ENCODE measurements at places on chromosomes 6 and 20.

GRCh38 chr6:50264995-50265571 is 215.4 kb upstream of the DEFB112 start:
- peak; percentile 59 for DNase-seq

DNA sequence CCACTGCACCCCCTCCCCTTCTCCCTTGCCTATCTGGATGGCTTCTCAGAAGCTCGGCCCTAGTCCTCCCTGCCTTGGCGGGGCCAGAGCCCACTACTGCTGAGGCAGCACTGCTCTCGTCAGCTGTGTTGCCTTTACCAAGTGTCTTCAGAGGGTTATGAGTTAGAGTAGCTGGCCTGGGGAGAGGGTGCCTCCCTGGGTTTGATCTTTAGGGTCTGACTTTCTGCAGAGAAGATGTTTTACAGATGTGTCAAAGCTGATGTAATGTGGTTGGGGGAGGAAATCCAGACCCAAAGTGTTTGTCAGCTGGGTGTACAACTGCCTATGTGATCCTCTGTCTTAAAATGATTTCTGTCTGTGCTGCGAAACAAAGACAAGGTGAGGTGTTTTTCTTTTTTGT is 30.4 kb upstream of the PI16 start:
- DNase-seq: no peak

- DNase-seq: no peak
These were observed 37.6 kb downstream of the CFAP61 start for GRCh38 chr20:20089939-20090338.

- DNase-seq: no peak
These were observed 132.0 kb upstream of the PRDM1 start for GRCh38 chr6:105954148-105954547.

DNA sequence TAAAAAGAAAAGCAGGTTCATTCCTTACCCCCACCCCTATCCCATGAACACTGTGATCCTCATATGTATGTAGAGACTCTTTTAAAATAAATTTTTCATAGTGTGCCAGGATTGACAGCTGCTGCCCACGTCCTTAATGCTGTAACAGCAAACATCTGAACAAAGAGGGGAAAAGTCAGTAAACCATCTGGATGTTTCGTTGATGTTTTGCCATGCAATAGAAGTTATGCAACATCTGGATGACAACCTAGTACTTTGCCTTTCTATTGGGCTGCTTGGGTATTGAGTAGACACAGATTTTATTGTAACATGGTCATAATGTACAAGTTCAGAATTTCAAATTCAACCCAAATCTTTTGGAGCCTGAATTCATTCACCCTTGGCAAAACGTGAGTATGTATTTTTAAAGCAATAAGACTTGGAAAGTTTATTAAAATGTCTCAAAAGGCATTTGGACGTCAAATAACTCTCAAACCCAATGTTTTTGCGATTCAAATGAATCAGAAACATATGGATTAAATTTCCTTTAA is 500.3 kb downstream of the DHX35 start:
- no peak for DNase-seq

- DNase-seq: no peak
These were observed 538.1 kb upstream of the MAN1A1 start for GRCh38 chr6:119887666-119888065.

GRCh38 chr6:75409286-75409685 is 84.3 kb downstream of the FILIP1 start:
- no peak for DNase-seq

DNA sequence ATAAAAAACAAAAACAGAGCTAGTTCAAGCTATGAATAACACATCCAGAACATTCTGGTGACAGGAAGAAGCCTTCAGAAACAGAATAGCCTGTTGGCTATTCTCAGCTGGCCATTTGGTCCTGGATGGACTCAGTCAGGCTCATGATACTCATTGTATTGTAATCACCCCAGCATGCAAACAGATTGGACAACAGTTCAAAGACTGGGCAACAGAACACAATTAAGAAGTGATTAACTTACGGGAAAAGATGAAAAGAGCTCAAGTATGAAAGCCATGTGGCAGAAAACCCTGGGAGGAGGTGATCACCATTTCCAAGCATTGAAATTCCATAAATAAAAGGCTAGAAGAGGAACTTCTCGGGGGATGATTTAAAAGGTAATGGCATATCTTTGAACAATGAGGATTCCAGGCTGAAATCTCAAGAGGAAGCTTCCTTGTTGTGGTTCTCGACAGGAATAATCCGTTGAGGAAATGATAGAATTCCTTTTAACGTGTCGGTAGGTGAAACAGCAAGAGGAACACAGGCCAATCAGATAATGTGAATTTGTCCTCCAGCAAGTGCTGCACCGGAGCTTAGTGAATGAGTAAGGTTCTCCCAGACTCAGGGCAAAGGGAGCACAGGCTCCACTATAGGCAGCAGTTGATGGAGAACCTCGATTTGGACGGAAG is 172.4 kb downstream of the BCAS1 start:
- no peak for DNase-seq

- DNase-seq: no peak
These were observed 25.9 kb upstream of the ROS1 start for GRCh38 chr6:117451671-117452070.

DNA sequence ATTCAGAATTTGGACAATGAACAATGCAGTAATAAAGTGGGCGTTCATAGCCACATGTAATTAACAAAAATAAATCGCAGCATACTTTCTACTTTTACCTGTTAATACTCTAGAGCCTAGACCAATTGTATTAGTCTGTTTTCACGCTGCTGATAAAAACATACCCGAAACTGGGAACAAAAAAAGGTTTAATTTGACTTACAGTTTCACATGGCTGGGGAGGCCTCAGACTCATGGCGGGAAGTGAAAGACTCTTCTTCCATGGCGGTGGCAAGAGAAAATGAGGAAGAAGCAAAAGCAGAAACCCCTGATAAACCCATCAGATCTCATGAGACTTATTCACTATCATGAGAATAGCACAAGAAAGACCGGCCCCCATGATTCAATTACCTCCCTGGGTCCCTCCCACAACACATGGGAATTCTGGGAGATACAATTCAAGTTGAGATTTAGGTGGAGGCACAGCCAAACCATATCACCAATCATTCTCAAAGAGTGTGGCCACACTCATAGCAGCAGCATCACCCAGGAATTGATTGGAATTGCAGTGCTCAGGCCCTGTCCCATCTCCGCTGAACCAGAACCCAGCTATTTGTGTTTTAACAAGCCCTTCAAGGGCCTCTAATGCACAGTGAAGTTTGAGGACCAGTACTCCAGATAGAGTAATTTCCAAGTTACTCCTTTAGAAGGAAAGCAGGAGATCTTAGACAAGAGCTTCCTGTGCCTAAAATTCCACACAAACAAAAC is 650.0 kb downstream of the KIF16B start:
- no peak for DNase-seq

GRCh38 chr6:113039005-113039404 is 691.9 kb downstream of the RFPL4B start:
- no peak for DNase-seq

- no peak for DNase-seq
These were observed 161.5 kb upstream of the CDH4 start for GRCh38 chr20:61090541-61090940.

DNA sequence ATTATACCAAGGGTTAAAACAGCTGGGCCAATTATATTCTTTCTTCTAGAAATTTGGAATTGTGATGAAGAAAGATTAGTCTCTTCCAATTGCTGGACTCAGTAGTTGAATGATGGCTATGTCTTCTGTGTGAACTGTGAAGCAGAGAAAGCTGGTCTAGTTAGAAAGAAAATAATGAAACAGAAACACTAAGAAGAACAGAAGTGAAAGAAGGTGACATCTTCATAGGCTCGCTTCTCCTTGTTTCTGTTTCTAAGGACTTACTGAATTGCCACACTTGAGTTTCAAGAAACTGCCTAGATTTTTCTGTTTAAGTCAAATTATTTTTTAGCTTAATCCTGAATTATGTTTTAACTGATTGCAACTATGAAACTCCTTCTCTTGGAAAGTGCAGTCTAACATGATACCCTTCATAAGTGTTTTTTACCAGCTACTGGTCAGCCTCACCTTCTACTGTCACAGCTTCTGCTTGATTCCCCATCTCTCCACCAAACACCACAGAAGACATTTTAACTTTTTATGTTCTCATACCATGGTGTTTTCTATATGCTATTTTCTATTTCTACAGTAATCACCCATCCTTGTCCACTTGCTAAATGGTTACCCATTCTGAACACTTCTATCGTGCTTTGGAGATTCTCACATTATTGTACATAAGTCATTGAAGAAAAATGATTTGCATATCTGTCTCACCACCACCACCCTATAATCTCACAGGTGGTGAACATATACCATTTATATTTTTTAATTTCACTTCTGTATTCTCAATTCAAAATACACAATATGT is 268.8 kb downstream of the GRIK2 start:
- no peak for DNase-seq

GRCh38 chr6:75633045-75633444 is 31.4 kb downstream of the SENP6 start:
- no peak for DNase-seq

DNA sequence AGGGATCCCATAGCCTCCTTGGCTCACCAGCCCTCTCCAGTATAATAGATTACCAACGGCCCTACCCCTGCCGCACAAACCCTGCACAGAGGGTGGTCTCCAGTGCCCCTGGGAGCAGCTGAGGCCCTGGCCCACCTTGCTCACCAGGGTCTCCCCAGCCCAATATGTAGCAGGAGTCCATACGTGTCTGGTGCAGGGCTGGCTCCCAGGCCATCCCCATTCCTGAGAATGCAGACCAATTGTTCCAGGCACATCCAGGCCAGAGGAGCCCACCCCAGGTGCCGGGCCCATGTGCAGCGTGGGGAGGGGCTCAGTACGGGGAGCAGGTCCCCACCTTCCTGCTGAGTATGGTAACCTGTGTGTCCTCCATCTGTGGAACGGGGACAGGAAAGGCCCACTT is 251.9 kb downstream of the TAF4 start:
- DNase-seq: no peak

DNA sequence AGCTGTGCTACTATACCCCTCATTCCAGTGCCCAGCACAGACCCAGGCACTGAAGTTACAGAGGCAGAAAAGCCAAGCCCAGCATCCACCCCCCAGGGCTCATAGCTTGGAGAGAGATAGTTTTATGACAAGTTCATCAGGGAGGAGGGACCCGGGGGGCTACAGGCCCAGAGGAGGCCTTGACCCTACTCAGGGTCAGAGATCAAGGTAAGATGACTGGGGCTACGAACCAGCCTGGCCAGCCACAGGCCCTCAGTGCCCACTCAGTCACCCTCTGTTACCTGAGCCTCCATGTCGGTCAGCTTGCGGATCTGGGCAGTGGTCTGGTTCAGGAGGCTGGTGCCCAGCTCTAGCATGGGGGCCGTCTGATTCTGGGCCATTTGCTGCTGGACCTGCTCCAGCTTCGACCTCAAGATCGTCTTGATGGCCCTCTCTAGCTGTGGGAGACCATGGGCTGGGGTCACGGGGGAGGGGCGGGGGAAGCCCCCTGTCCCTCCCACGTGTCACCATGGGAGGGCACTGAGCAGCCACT is 26.1 kb downstream of the ANGPT4 start:
- DNase-seq: no peak

GRCh38 chr6:46368169-46368536 is 123.1 kb downstream of the RCAN2 start:
- no peak for DNase-seq

DNA sequence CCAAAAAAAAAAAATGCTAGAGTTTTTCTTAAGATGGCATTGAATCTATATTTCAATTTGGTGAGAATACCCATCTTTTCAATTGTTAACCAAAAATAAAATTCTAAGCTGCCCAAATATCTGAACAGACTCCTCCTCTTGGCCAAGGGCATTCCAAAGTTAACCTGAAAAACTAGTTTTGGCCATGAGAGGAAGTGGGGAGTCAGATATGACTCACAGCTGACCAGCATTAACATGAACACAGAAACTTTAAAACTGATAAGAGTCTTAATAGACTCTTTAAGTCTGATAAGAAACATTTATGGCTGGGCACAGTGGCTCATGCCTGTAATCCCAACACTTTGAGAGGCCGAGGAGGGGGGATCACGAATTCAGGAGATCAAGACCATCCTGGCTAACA is 171.3 kb downstream of the FAXC start:
- DNase-seq: peak; percentile 2

GRCh38 chr6:149890629-149891045 is 7.3 kb downstream of the RAET1E start:
- DNase-seq: no peak

GRCh38 chr6:53546281-53546680 is 1.4 kb upstream of the GCLC start:
- no peak for DNase-seq

GRCh38 chr6:41411961-41412360 is 76.6 kb downstream of the NCR2 start:
- no peak for DNase-seq

GRCh38 chr6:102986086-102986485 is 1592.6 kb downstream of the GRIK2 start:
- DNase-seq: no peak

DNA sequence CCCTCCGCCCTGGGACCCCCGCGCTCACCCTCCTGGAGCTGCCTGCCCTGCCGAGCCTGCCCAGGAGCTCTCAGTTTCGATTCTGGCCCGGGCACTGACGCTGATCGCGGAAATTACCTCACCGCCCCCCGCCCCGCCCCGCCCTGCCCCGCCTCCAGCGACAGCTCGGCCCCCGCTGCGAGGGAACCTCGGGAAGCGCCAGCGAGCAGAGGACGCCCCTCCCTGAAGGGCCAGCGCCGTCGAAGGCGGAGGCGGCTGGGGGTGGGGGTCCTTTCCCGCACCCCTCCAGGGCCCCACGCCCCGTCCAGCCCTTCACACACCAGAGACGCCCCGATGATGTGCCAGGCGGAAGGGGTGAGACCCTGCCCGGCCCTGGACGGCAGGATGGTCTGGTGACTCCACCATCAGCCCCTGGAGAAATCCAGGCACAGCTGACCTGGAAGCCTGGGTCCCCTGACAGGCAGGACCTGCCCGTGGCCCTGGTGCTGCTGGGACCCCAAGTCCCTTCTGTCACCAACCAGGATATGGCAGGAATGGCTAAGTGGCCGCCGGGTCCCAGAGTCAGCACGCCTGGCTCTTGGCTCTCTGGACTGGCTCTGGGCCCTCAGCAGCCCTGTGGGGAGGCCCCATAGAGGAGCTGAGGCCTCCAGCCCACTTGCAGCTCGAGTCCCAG is at the start of gene HELZ2:
HELZ2 (minus strand) TSS at position 84 of the 673 bp plus-strand sequence. CDS start 1,854 bp downstream, outside the sequence.
- DNase-seq: peak; percentile 84

GRCh38 chr20:33796907-33797544 is 14.1 kb upstream of the CHMP4B start:
- DNase-seq: peak; percentile 94

GRCh38 chr6:41577356-41578216 is 31.4 kb downstream of the FOXP4 start:
- DNase-seq: peak; percentile 89

Data from DMS53 (cell line).